ENCODE measurements at places on chromosomes 4 and X. TPM values are rescaled to one million over a fixed set of nuclear protein-coding genes. Genes with fewer than 3 reads are reported as not detected.

Gene MAGEA11
- total RNA-seq = not detected

Gene PABPC4L
- total RNA-seq = 4.3 TPM

Gene CT45A10
- not detected for total RNA-seq

Gene TXK
- not detected for total RNA-seq

Gene IQCM
- not detected for total RNA-seq

Gene FAM9B
- not detected for total RNA-seq
